ENCODE measurements at places on chromosomes 4 and X. TPM values are rescaled to one million over a fixed set of nuclear protein-coding genes. Genes with fewer than 3 reads are reported as not detected.
A peak's percentile ranks its signal among the peaks of the same experiment; 100 is the strongest.

Gene DRD5
- not detected for total RNA-seq

Gene MBTPS2
- 11.2 TPM for total RNA-seq

Gene FAM149A
- 12.8 TPM for total RNA-seq

Gene ETNPPL
- not detected for total RNA-seq

Gene PARM1
- 127 TPM for total RNA-seq

Gene COPS4
- 40.3 TPM for total RNA-seq

Gene SPRY1
- total RNA-seq: 147 TPM

Gene TEX28
- total RNA-seq: not detected

Gene AFP
- not detected for total RNA-seq

DNA sequence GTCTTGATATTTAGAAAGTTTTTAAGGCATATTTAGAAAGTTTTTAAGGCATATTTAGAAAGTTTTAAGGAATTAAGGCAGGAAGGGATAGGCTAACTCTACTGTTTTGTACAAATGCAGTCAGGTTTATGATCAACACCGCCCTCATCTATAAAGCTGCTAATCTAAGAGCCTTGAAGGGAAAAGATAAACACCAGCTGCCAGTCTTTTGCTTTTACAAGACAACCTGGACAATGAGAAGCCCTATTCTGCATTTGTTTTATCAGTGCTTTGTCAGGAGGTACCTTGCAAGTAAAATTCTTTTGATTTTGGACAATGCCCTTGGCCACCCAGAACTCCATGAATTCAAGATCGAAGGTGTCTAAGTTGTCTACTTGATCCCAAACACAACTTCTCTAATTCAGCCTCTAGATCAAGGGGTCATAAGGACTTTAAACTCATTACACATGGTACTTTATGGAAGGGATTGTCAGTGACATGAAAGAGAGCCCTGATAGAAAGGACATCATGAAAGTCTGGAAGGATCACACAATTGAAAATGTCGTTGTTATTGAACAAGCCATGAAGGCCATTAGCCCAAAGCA is 39.8 kb downstream of the IL15 start:
- peaks cover 8% of the 10 kb centered on the region for H3K4me1 ChIP-seq
- no peak for DNase-seq
- H3K4me3 ChIP-seq: no peak overlapping the region
- H3K36me3 ChIP-seq: no peaks in the 10 kb centered on the region
- no peaks in the 10 kb centered on the region for H3K27me3 ChIP-seq

DNA sequence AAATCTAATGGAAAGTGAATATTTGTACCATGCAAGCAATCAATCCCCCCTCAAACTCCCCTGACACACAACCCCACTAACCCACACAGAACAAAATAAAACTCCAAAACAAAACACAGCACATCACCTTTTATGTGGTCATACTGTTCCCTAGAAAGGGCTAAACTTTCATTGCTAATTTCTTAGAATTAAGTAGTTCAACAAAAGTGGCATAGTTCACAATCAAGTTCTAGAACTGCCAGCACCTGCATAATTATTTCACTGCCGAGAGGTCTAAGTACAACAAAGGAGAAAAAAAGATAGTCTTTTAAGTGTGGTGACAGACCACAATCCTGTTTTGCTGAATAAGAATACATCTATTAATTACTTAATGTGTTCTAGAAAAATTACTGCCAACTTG is 58.8 kb downstream of the AMMECR1 start:
- H3K4me1 ChIP-seq: no peaks in the 10 kb centered on the region
- H3K27ac ChIP-seq: no peak overlapping the region
- no peak overlapping the region for H3K4me3 ChIP-seq
- no peak for DNase-seq

DNA sequence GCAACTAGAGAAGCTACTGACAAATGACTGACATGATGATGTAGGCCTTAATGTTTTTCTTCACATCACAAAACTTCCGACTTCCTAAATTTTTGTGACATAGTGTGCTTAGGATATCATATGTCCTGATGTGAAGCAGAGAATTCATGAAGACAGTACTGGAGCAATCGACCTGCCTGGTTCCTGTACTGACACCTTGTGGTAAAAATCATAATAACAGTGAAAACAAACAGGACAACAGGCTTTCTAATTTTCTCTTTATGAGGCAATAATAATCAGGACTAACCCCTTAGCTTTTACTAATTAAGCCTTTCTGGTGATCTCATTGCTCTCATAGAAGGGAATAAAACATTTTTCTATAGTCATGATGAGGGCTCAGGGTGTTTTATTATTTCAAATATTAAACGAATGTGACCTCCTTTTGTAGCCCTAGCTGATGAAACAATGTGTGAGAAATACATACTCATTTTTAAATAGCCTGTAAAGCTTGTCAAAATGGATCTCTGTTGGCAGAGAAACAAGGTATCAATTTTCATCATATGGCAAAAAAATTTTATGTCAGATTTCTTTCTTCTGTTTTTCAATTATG is 158.4 kb downstream of the TENT5D start:
- H3K27ac ChIP-seq: no peak overlapping the region
- no peaks in the 10 kb centered on the region for H3K36me3 ChIP-seq
- no peak for DNase-seq
- no peak overlapping the region for H3K4me3 ChIP-seq

DNA sequence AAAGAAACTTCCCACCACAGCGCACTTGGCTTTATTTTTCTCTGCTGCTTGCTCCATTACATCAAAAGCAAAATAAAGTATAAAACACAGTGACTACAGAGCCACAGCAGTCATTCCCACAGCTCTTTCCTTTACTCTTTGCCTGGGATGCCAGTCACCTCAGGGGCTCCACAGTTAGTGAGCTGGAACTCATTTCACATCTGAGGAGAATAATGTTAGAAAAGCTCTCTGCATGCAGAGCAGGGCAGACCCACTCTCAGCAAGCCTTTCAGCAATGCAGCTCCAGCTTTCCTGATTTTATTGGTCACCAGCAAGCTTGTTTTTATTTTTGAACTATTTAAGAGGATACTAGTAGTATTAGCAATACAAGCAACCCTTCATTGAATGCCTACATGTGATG is 13.8 kb downstream of the GRXCR1 start:
- H3K27me3 ChIP-seq: no peaks in the 10 kb centered on the region
- H3K36me3 ChIP-seq: no peaks in the 10 kb centered on the region
- no peak overlapping the region for H3K27ac ChIP-seq

- peaks cover 17% of the 10 kb centered on the region for H3K4me1 ChIP-seq
- H3K4me3 ChIP-seq: no peak overlapping the region
- no peaks in the 10 kb centered on the region for H3K36me3 ChIP-seq
- H3K27ac ChIP-seq: no peak overlapping the region
Observed at GRCh38 chr4:40992472-40993295, 221.7 kb downstream of the APBB2 start.

- peak overlapping the region; percentile 64 for H3K27ac ChIP-seq
- no peaks in the 10 kb centered on the region for H3K36me3 ChIP-seq
- H3K4me1 ChIP-seq: peaks cover 58% of the 10 kb centered on the region
- H3K27me3 ChIP-seq: no peaks in the 10 kb centered on the region
- DNase-seq: no peak
Observed at GRCh38 chrX:153471663-153472280, 1.4 kb upstream of the HAUS7 start.

- H3K27ac ChIP-seq: no peak overlapping the region
- no peaks in the 10 kb centered on the region for H3K27me3 ChIP-seq
- H3K36me3 ChIP-seq: no peaks in the 10 kb centered on the region
- H3K4me1 ChIP-seq: no peaks in the 10 kb centered on the region
Observed at GRCh38 chr4:162787120-162787519, 379.6 kb downstream of the NAF1 start.

Measured in thoracic aorta (tissue), 2 donors.